RWPE1 (cell line): ENCODE measurements at places on chromosomes 12 and 14.

- no peak for DNase-seq
These were observed 373.4 kb downstream of the TMEM121 start for GRCh38 chr14:105899657-105900397.

GRCh38 chr14:76329154-76329928, 46.6 kb upstream of the ESRRB start:
- DNase-seq: no peak

DNA sequence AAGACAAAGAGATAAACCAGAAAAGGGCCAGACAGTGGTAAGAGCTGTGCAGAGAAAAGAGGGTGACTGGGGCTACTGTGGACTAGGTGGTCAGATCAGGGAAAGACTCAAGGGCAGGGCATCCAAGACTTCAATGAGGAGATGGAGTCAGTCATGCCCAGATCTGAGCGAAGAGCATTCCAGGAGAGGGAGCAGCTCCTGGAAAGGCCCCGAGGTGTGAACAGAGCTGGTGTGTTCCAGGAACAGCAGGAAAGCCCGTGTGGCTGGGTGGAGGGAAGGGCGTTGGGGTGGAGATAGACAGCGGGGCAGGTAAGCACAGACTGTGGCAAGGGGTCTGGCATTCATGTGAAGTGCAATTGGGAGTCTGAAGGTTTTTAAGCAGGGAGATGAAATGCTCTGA, 16.8 kb downstream of the TTC7B start:
- DNase-seq: no peak

- no peak for DNase-seq
These were observed 340.1 kb downstream of the GLT1D1 start for GRCh38 chr12:129193263-129193871.

- no peak for DNase-seq
These were observed 80.4 kb downstream of the EML1 start for GRCh38 chr14:99873653-99874052.

- DNase-seq: no peak
These were observed 44.6 kb upstream of the FAR2 start for GRCh38 chr12:29104516-29104915.

DNA sequence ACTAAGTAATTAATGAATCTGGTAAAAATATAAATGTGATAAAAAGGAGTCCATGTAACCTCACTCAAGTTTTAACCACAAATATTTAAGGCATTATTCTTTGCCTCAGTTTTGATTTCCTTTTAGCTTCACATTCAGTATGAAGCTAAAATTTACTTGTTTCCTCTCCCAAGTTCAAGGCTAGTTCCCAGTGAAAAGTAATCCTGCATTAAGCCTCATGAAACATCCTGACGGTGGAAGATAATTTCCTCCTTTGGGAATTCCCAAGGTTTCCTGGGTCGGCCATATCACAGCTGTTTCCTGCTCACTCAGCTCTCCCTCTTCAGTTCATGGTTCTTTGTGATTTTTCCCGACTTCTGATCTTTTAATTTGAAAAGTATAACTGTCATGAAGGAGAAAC, 1256.8 kb upstream of the FLRT2 start:
- DNase-seq: no peak

GRCh38 chr12:49631336-49631907, 8.1 kb downstream of the PRPF40B start:
- DNase-seq: no peak

- DNase-seq: no peak
These were observed 1.9 kb upstream of the CLEC2D start for GRCh38 chr12:9667403-9668160.

GRCh38 chr12:30814295-30814655, 59.5 kb upstream of the CAPRIN2 start:
- DNase-seq: no peak

DNA sequence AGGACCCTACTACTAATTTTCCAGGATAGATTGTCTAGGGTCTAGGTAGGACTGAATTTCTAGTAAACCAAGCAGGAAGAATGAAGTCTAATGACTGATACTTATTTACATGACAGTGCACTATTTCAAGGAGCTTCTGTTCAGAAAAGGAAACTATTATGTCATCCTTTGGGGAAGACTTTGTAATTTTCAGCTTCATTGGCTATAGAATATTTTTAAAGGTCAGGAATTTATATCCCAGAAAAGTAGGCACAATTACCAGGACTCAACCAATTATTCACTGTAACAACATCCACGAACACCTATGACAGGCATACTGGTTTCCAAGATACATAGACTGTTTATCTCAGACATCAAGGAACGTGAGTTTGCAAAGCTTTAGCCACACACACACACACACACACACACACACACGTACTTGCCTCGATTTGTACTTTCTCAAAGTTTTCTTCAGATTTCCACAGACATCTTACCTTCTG, 23.2 kb downstream of the OR6S1 start:
- DNase-seq: no peak

DNA sequence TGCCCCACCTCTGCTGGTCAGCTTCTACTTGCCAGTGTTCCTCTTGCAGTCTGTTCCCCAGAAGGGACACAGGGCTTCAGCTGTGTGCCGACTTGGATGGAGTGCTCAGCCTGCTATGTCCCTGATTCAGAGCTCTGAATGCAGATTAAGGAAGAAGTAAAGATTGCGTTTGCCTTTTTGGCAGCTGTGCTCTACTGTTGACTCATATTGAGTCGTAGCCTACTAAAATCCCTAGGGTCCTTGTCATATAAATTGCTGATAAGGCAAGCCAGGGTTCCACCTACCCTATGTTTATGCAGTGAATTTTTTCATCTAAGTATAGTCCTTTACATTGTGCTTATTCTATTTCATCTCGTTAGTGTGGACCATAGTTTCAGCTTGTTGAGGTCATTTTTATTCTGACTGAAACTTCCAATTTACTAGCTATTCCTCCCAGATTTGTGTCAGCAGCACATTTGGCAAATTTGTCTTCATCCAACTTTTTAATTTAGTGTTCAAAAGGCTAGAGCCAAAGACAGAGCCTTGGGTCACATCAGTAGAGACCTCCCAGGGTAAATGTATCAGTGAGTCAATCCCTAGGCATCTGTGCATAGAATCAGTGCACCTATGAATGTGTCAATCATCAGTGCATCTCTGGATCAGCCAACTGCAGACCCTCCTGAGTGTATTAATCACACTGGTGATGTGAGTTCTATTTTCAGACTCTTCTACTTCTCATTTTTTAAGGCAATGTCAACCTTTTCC, 31.9 kb downstream of the CACNA1C start:
- DNase-seq: no peak

DNA sequence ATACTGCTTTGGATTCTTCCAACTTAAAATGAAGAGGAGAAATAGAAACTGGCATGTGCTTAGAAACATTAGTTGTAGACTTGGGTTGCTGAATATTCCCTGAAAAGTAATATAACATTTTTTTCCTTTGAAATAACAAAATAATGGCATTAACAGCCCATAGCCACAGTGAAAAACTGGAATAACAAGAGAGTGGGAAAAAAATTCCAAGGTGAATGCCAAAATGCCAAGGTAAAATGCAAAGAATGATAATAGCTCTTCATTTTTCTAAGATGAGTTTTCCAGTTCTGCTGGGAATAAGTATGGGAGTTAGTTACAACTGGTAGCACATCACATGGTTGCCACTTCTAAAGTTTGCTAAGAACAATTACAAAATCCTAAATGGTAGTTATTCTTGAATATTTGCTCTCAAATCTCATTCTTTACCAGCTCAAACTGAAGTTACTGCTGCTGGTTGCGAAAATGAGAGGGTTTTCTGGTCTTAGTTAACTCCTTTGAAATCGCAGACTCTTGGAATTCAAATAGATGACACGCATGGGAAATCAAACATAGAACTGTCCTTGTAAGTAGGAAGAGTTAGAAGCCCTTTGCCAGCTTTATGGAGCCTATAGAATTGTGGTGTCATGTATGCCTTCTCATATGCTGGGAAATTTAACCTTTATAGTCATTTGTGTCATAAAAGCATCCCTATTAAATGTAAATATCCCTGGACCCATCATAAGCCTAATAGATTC, 165.0 kb upstream of the DCN start:
- DNase-seq: no peak

- no peak for DNase-seq
These were observed 2.7 kb upstream of the ASB8 start for GRCh38 chr12:48160046-48160445.

- no peak for DNase-seq
These were observed 5.9 kb downstream of the RNASE8 start for GRCh38 chr14:21063479-21063878.

DNA sequence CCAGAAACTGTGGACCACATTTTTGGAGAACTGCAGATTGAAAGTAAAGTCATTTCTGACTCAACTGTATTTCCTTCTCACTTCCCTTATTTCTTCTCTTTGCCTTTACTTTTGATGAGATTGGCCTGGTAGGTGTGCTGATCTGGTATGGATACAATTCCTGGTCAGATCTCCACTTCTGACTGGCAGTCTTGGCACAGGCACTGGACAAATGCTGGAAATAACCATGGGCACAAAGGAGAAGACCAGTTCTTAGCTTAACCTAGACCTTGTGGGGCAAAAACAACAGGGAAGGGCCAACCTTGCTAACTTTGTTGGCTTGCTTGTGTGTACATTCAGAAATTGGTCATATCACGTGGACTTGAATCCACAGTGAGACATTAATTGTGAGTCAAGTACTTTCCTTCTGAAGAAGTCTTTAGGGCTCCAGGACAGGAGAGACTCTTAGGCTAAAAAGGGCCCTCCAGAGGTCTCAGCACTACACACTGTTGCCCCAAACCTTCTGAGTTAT, 75.0 kb downstream of the DIP2B start:
- peak; percentile 24 for DNase-seq

DNA sequence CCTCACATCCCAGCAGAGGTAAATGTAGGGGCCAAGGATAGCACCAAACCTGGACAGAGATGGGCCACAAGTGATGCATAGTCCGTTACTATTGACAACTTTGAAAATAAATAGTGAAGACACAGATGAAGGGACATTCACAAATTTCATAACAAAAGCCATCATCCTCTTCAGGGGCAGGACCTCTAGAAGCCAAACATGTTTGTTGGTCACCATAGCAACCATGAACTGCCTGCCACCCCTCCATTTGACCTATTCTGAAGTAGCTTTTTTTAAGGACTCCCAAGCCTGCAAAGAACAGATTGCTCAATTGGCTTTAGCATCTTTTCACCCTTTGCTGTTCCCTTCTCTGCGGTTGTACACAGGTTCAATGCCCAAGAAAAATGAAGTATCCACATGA, 35.7 kb upstream of the MDM1 start:
- no peak for DNase-seq

DNA sequence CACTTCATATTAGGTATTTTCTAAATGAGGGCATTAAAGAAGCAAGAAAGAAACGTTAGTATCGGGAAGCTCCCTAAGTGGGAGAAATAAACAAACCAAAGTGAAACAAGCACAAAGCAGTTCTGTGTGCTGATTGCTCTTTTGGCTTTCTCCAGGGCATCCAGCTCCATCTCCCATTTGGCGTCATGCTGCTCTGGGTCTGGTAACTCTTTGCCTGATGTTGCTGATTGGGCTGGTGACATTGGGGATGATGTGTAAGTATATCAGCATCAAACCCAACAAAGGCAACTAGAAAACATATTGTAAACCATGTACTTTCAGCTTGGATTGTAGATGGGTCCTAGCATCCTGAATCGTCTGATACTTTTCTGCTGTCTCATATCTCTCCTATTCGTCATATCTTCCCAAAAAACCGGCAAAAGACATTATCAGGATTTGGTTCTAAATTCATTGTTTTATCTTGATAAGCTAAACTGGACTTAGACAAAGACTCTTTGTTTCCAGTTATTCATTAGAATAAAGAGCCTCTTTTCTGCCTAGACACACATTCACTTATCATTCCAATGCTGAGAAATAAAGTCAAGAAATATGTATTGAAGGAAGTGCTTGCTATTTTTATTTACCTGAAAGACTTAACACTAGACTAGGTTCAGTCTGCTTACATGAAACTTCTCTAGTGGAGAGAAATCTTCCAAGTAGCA, 2.4 kb downstream of the CLEC12B start:
- DNase-seq: no peak

- no peak for DNase-seq
These were observed 117.2 kb upstream of the SSTR1 start for GRCh38 chr14:38090506-38090905.

DNA sequence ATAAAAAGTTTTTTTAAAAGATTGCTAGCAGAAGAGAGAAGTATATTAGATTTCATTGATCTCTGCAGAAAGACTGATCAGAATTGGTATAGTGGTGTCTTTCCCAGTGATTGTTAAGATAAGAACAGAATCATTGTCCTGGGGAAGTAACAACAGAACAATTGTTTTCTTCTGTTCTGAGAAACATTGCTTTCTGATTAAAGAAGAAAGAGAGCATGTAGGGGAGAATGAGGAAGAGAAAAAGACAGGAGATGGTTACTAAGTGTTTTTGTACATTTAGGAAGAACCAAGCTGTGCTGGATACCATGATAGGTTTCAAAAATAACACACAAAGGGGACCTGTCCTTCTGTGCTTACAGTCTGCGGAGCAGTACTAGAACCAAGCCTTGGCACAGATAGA, 5.0 kb downstream of the USP30 start:
- no peak for DNase-seq

DNA sequence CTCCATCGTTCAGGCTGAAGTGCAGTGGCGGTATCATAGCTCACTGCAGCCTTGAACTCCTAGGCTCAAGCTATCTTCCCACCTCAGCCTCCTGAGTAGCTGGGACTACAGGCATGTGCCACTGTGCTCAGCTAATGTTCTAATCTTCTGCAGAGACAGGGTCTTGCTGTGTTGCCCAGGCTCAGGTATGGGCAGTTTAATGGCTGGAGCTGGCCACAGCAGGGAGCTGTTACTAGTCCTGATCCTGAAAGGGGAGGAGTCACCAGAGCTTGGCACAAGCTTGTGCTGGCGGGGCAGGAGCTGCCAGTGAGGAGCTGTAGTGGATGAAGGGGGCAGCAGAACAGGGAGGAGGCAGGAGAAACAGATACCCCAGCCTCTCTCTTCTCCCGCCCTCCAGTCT, 10.6 kb downstream of the TMEM120B start:
- DNase-seq: no peak

DNA sequence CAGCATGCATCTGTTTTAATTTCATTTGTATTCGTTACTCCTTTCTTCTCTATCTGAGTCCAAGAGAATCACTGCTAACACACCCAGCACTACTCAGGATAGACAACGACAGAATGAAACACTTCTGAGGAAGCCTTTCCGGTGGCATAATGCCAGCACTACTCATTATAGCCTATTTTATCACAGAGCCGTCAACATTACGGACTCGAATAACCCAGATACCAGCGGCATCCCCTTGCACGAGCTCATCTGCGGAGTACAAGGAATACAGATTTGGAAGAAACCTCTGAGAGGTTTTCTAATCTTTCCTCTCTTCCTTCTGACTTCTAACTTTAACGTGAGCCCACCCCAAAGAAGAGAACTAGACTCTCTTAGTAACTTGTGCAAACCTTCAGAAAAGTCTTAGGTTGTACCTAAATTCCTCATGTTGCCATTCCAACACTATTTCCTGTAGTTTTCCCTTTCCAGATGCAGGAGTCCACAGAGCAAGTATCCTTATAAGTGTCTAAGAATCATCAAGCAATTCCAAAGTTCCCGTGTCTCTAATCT, 248.1 kb downstream of the APAF1 start:
- DNase-seq: no peak

GRCh38 chr12:955939-956338, 6.4 kb upstream of the RAD52 start:
- DNase-seq: no peak
